Pancreas (tissue), 10 donors: ENCODE measurements at places on chromosomes 7 and 10. TPM values are rescaled to one million over a fixed set of nuclear protein-coding genes. Genes with fewer than 3 reads are reported as not detected.
A peak's percentile ranks its signal among the peaks of the same experiment; 100 is the strongest.

- H3K36me3 ChIP-seq, result no peaks in the 10 kb centered on the region
- no peak overlapping the region for H3K4me3 ChIP-seq
- no peaks in the 10 kb centered on the region for H3K27me3 ChIP-seq
- H3K4me1 ChIP-seq, result no peaks in the 10 kb centered on the region
- DNase-seq, result no peak
These were observed 136.3 kb downstream of the DPY19L1 start for GRCh38 chr7:34900891-34901513.

DNA sequence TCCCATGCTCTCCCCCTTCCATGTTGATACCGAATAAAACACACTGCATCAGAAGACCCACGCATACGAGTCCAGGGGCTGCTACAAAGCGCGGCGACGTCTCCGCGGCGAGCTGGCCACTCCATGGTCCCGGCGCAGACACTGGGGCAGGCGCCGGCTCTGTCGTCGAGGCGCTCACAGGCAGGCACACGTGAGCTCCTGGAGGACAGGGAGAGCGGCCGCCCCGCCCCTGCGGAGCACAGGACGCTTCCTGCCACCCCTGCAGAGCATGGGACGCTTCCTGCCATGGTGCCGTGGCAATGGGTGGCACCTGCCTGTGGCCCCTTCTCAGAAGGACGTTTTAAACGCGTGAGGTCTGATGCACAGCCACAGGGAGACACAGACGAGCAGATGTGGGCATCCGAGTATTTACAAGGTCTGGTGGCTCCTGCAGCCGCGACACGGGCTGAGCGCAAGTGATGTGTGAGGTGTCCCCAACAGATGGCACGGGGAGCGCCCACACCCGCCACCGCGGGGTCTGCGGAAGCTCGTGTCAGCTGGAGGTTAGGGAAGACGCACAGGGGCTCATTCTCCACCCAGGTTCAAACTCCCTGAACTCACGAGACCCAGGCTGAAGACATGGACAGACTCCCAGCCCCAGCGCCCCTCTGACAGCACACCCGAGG lies 21.4 kb upstream of the GPR146 start:
- DNase-seq, result peak; percentile 31
- H3K4me1 ChIP-seq, result no peaks in the 10 kb centered on the region
- no peaks in the 10 kb centered on the region for H3K27me3 ChIP-seq
- no peak overlapping the region for H3K27ac ChIP-seq

DNA sequence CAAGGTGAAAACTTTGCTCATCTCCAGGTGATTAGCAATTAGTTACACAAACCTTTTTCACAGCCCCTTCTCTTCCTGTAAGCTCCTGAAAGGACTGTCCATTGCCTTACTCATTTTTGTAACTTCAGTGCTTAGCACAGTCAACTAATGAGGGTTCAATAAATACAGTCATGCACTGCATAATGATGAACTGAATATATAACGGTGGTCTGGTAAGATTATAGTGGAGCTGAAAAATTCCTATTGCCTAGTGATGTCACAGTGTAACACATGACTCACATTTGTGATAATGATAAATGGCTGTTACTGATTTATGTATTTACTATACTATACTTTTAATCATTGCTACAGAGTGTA lies 12.9 kb upstream of the FAM133B start:
- no peak for DNase-seq
- H3K4me3 ChIP-seq, result no peak overlapping the region
- H3K36me3 ChIP-seq, result no peaks in the 10 kb centered on the region
- H3K4me1 ChIP-seq, result no peaks in the 10 kb centered on the region
- no peaks in the 10 kb centered on the region for H3K27me3 ChIP-seq

DNA sequence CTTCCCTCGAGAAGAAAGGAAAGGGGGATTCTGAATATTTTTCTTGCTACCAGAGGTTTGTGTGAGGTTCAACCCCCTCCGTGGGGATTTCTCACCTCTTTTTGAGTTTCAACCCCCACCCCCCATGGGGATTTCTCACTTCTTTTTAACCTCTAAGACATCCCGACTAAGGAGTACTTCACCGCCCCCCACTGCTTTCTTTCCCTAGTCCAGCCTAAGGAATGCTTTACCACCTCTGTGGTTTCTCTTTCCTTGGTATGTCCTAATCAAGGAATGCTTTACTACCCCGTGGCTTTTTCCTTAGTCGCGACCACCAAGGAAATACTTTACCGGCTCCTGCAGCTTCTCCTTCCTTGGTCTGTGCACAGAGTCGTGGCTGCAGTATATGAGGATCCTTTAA lies 149.4 kb downstream of the LYZL1 start:
- H3K27me3 ChIP-seq, result no peaks in the 10 kb centered on the region
- H3K27ac ChIP-seq, result no peak overlapping the region
- H3K36me3 ChIP-seq, result no peaks in the 10 kb centered on the region

GRCh38 chr10:10774416-10774815 lies 243.3 kb upstream of the CELF2 start:
- no peaks in the 10 kb centered on the region for H3K36me3 ChIP-seq
- no peaks in the 10 kb centered on the region for H3K4me1 ChIP-seq
- H3K4me3 ChIP-seq, result no peak overlapping the region
- H3K27ac ChIP-seq, result no peak overlapping the region

ASB4 gene
- polyA plus RNA-seq, result 1.9 TPM

DNA sequence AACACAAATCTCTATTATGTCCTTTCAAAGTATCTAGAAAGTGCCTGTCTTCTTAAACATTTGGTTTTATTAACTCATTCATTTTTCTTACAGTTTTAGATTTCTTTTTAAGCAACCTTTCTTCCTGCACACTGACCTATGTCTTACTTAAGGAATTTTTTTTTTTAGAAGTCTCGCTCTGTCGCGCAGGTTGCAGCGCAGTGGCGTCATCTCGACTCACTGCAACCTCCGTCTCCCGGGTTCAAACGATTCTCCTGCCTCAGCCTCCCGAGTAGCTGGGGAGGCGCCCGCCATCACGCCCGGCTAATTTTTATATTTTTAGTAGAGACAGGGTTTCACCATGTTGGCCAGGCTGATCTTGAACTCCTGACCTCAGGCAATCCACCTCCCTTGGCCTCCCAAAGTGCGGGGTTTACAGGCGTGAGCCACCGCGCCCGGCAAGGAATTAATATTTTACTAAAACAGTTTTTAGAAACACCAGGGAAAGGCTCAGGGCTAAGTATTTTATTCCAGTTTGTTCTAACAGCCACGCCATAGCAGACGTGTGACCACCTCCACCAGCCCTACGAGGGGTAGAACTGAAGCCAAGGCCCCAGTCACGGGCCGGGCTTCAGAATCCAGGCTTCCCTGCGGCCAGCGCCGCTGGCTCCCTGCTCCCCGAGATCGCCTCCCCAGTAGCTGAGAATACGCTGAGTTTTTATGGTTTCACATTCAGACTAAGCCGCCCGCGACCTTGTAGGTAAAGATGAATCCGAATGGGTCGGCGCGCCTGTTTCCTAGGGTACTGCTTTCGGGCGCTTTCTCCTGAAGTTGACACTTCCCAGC lies 941 bp upstream of the LUC7L2 start:
- H3K4me3 ChIP-seq, result peak overlapping the region; percentile 96
- H3K4me1 ChIP-seq, result no peaks in the 10 kb centered on the region
- DNase-seq, result no peak
- H3K27me3 ChIP-seq, result no peaks in the 10 kb centered on the region

GRCh38 chr7:40747856-40748255 lies 613.1 kb downstream of the SUGCT start:
- no peak overlapping the region for H3K27ac ChIP-seq
- DNase-seq, result no peak
- no peaks in the 10 kb centered on the region for H3K4me1 ChIP-seq
- no peaks in the 10 kb centered on the region for H3K27me3 ChIP-seq
- no peaks in the 10 kb centered on the region for H3K36me3 ChIP-seq
- H3K4me3 ChIP-seq, result no peak overlapping the region

- H3K27me3 ChIP-seq, result no peaks in the 10 kb centered on the region
- no peaks in the 10 kb centered on the region for H3K36me3 ChIP-seq
- DNase-seq, result no peak
- H3K4me3 ChIP-seq, result no peak overlapping the region
These were observed 87.9 kb upstream of the PDE1C start for GRCh38 chr7:32158076-32158475.

DNA sequence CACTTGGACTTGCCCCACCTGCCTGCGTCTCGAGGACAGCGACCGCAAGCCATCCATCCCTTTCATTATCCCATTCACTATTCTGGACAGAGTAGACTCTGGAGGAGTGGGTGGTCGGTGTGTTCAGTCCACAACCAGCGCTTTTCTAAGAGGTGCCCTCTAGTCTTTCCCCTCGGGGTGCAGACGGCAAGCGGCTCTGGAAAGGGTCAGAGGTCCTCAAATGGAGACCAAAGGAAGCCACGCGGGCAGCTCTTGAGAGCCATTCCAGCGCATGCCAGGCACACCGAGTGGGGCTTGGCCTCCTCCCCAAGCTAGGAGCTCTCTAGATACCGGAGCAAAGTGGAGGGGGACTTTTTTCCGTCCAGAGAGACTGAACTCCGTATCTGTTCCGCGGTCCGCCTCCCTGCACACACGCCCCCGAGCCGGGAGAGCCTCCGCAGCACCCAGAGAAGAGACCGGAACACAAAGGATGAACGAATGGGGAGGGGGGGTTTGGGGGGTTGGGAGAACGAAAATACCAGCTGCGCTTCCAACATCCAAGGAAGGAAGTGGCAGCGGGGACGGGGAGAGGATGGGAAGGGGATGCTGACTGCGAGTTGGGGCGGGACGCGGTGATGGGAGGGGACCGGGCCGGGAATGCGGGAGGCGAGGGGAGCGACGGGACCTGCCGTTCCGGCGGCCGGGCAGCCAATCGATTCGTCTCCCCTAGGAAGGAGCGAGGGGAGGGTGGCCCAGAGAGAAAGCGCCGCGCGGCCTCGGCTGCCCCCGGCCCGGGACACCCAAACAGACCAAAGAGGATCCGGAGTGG lies 515 bp downstream of the GSDME start:
- H3K27me3 ChIP-seq, result no peaks in the 10 kb centered on the region
- no peak overlapping the region for H3K27ac ChIP-seq
- no peaks in the 10 kb centered on the region for H3K4me1 ChIP-seq
- H3K36me3 ChIP-seq, result no peaks in the 10 kb centered on the region
- peak overlapping the region; percentile 78 for H3K4me3 ChIP-seq

SEMA3C gene
- 0.80 TPM for polyA plus RNA-seq

GRCh38 chr10:108462005-108462404 lies 1297.5 kb upstream of the SORCS1 start:
- no peak overlapping the region for H3K4me3 ChIP-seq
- H3K27me3 ChIP-seq, result no peaks in the 10 kb centered on the region

DNA sequence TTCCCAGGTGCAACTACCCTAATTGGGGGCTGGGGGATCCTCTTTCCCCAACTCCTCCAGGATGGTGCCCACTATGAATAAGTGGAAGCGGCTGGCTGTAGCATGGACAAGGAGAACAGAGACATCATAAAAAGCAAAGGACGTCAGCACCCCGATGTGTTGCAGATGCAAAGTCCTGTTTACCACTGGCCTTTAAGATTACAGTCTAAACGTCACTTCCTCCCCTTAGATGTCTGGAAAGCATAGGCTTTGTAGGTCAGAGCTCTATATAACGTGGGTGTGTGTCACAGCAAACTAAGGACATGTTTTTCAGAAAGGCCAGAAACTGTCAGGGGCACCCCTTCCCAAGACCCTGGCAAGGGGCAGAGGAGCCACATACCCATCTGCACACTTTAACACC lies 7.9 kb downstream of the COBL start:
- no peaks in the 10 kb centered on the region for H3K27me3 ChIP-seq
- no peaks in the 10 kb centered on the region for H3K36me3 ChIP-seq
- H3K4me1 ChIP-seq, result peaks cover 3% of the 10 kb centered on the region
- DNase-seq, result no peak
- no peak overlapping the region for H3K27ac ChIP-seq

- H3K4me1 ChIP-seq, result no peaks in the 10 kb centered on the region
- H3K27me3 ChIP-seq, result no peaks in the 10 kb centered on the region
- no peak for DNase-seq
- H3K27ac ChIP-seq, result no peak overlapping the region
- H3K36me3 ChIP-seq, result no peaks in the 10 kb centered on the region
- no peak overlapping the region for H3K4me3 ChIP-seq
These were observed 316.2 kb downstream of the SORCS3 start for GRCh38 chr10:104957178-104957841.

RASA4 gene
- polyA plus RNA-seq, result 60.8 TPM

- no peak overlapping the region for H3K4me3 ChIP-seq
- H3K36me3 ChIP-seq, result no peaks in the 10 kb centered on the region
- peaks cover 8% of the 10 kb centered on the region for H3K4me1 ChIP-seq
- H3K27ac ChIP-seq, result no peak overlapping the region
These were observed 98.8 kb downstream of the INPP5A start for GRCh38 chr10:132636358-132636757.

DNA sequence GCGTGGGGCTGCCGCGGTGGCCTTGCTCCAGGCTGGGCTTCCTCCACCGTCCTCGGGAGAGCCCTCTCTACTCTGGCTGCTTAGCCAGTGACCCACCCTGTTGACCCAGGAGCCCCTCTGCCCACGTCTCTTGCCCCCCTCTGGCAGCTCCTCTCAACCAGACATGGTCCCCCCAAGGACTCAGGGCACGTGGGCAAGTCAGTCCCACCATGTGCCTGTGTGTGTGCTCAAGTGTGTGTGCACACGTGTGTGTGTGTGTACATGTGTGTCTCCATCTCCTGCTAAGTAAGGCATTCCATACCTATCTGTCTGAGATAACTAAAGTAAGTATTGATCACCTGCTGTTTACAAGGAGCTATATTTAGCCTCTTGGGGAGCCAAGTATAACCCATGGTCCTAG lies 101.0 kb downstream of the C10orf105 start:
- no peaks in the 10 kb centered on the region for H3K4me1 ChIP-seq
- no peaks in the 10 kb centered on the region for H3K36me3 ChIP-seq
- H3K4me3 ChIP-seq, result no peak overlapping the region
